ENCODE measurements at places on chromosomes 16 and 17.

GRCh38 chr16:67967183-67967957, 1.1 kb downstream of the SLC12A4 start:
- DNase-seq: no peak

DNA sequence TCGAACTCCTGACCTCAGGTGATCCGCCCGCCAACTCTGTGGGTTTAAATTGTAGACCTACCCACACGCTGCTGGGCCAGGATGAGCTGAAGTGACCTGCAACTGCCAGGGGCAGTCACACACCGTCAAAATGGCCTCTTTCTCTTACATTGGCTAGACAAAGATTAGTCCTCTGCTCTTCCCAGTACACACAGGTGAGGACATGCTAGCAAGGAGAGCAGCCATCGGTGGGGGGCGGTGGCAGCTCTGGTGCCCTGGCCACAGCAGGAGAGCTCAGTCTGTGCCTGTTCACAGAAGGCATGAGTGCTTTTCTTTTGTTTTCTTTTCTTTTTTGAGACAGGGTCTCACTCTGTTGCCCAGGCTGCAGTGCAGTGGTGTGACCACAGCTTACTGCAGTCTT, 29.7 kb downstream of the WIPI1 start:
- no peak for DNase-seq

GRCh38 chr16:1237990-1238389, 2.5 kb upstream of the TPSAB1 start:
- no peak for DNase-seq

- no peak for DNase-seq
Measured at GRCh38 chr17:30519166-30519565, 42.0 kb downstream of the GOSR1 start.

- no peak for DNase-seq
Measured at GRCh38 chr17:82193520-82194220, 19.0 kb downstream of the CCDC57 start.

GRCh38 chr17:18246880-18247612, 11.5 kb downstream of the FLII start:
- DNase-seq: no peak

GRCh38 chr17:13113821-13114525, 96.1 kb upstream of the ELAC2 start:
- DNase-seq: no peak
